H7 (cell line): ENCODE measurements at places on chromosomes 3 and 15.

DNA sequence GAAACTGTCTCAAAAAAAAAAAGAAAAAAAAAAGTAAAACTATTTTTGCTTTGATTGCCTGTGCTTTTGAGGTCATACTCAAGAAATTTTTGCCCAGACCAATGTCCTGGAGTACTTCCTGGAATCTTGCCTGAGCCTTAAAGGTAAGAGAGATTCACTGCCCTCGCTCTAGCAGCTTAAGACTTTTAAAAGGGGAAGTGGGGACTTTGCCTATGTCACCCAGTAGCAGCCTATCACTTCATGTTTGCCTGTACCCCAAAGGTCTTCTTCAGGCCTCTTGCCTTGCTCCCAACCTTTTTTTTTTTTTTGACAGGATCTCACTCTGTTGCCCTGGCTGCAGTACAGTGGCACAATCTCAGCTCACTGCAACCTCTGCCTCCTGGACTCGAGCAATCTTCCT is 18.9 kb upstream of the GOLGB1 start:
- no peak for DNase-seq

DNA sequence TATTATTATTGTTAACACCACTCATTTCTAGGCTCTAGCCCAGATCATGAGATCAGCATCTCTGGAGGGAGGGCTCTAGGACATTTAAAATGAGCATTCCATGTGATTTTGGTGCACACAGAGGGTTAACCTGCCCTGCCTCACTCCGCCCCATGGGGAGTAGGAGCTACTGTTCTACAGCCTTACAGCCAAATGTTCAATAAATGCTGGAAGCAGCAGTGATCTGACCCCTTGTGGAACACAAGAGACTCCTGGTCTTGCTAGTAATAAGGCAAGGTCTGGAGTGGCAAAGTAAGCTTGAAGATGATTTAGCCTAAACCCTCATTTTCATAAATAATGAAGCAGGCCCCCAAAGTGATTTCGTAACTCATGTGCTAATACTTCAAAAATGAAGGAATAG is 166.4 kb upstream of the EOMES start:
- DNase-seq: no peak

GRCh38 chr15:85950101-85950500 is 129.6 kb upstream of the AGBL1 start:
- DNase-seq: no peak

DNA sequence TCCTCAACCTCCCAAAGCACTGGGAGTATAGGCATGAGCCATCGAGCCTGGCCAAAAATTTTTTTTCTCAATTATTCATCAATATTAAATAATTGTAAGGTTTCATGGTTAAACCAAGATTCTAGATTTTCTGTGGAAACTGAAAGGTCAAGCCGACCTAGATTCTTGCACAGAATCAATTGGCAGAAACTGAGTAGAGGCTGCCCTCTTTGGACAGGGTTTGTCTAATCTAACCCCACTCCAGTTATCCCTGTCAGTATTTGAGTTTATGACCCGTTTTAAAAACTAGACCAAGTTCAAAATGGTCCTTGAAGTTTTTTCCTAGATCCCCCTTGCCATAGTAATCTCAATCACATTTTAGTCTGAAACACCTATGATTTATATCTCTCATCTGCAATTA is 8.6 kb upstream of the ADAM10 start:
- DNase-seq: no peak

DNA sequence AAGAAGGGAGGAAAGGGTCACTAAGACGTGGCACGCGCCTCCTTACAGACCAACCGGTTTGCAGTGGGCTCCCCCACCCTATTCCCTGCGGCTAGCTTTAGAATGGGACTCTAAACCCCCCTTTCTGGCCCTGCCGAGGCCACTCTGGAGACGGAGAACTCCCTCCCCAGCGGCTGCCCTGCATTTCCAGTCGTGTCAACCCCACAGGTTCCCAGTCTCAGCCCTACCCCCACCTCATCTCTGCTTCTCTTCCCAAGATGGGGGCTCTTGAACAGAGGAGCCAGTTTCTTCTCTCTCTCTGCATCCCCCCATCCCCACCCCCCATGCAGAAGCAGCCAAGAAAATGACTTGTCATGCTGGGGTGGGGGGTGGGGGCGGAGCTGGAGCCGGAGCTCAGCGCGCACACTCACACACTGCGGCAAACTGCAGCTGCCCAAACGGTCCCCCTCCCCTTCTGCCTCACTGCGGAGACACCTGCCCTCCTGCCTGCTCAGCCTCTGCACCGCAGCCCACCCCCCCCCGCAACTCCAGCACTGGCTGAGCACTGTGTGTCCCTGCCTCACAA is 871 bp downstream of the MAP1A start:
- DNase-seq: peak; percentile 90

GRCh38 chr15:67495585-67495984 is 25.3 kb upstream of the C15orf61 start:
- no peak for DNase-seq

GRCh38 chr3:126816298-126816697 is 112.3 kb downstream of the CHCHD6 start:
- DNase-seq: no peak

GRCh38 chr3:183283886-183284285 is 30.8 kb downstream of the B3GNT5 start:
- no peak for DNase-seq

DNA sequence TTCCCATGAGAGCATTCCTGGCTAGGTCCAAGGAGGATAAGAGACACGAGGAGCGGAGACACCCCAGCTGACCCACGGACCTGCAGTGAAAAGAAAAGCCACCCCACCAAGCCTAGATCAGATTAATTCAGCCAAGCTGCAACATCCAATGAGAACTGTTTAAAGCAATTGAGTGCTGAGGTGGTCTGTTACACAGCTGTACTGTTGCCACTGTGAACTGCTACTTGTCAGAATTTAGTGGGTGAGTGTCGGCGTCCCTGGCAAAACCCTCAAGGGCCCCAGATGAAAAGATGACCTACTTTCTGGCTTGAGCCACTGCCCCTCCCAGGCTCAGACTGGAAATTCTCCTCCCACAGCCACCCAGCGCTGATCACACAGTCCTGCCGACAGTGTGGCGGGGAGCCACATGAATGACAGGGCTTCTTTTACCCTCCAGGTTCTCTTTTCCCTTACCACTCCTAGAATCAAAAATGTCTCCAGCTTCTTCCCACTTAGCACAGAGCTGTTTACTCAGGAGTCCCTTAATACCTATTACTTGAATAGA is 26.4 kb upstream of the KBTBD12 start:
- DNase-seq: no peak

DNA sequence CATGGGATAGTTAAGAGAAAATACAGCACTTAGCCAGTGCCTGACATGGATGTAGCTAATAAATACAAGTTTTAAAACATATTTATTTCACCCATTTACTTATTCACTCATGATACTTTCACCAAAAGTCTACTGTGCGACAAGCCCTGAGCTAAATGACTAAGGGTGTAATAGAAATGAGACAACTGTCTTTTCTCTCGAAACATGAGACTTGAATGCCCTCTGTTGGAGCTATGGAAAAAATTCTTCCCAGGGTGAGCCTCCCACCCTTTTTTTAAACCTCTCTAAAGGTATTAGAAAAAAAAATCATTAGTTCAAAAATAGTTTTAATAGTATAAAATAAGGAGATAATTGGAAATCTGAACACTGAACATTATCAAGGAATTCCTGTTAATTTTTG is 24.3 kb upstream of the RPL14 start:
- DNase-seq: no peak

DNA sequence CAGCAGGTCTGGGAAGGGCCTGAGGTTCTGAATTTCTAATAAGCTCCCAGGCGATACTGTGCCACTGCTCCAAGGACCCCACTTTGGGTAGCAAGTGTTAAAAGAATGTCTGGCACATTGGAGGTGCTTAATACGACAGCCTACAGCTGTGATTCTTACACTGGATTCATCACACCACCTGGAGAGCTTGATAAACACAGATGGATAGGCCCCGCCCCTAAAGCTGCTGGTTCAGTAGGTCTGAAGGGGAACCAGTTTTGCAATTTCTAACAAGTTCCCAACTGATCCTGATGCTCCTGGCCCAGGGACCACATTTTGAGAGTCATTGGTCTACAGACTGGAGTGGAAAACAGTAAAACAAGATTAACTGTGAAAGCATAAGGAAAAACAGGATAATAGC is 124.8 kb upstream of the ST8SIA2 start:
- DNase-seq: peak; percentile 15

GRCh38 chr15:50232791-50233190 is 32.7 kb downstream of the HDC start:
- no peak for DNase-seq

- DNase-seq: peak; percentile 2
These were observed 154.4 kb downstream of the TUSC7 start for GRCh38 chr3:116863822-116864589.

- DNase-seq: no peak
These were observed 42.9 kb downstream of the PXYLP1 start for GRCh38 chr3:141274411-141275031.

GRCh38 chr3:67981077-67981476 is 326.7 kb upstream of the SUCLG2 start:
- DNase-seq: no peak

- no peak for DNase-seq
These were observed 935.2 kb downstream of the TBL1XR1 start for GRCh38 chr3:176262071-176262470.

GRCh38 chr3:52149021-52149420 is 5.2 kb downstream of the POC1A start:
- DNase-seq: no peak

- DNase-seq: no peak
These were observed 124.3 kb upstream of the EIF1B start for GRCh38 chr3:40185029-40185695.

GRCh38 chr3:31244929-31245817 is 287.6 kb upstream of the STT3B start:
- DNase-seq: no peak

- DNase-seq: peak; percentile 87
These were observed 928 bp downstream of the ANKRD34C start for GRCh38 chr15:79283252-79284048.

DNA sequence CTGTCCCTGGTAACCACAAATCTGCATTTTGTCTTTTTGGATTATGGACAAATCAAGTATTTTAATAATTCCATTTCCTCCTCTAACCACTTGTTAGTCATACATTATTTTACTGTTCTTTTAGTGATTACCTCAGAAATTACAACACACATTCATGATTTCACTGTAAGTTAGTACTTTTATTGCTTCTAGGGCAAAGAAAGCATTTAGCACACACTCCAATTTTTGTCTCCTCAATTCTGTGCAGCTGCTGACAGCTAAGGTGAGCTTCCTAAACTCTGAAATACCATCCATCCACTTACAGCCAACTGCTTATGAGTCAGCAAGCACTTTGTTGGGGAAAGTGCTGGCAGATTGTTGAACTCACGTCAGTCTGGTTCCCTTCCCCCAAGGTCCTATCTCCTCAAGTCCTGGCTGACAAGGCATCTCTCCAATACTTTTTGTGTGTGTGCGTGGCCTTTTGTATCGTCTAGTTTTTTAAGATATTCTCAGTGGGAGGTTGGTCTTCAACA is 49.4 kb upstream of the TNFAIP8L3 start:
- no peak for DNase-seq

DNA sequence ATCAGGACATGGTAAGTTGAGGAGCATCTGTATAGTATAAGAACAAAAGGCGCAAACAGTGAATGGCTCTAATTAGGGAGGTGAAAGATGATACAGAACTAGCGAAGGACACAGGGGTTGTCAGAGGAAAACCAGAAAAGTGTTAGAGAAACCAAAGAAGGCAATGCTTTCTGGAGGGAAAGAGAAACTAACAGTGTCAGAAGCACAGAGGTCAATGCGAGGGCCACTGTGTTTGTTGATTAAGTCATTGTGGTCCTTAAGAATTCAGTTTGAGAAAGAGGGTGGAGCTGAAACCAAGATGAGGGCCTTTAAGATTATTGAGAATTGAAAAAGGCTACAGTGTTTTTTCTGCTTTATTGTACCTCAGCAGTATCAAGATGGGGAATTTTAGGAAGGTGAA is 28.8 kb downstream of the ATG7 start:
- DNase-seq: no peak

DNA sequence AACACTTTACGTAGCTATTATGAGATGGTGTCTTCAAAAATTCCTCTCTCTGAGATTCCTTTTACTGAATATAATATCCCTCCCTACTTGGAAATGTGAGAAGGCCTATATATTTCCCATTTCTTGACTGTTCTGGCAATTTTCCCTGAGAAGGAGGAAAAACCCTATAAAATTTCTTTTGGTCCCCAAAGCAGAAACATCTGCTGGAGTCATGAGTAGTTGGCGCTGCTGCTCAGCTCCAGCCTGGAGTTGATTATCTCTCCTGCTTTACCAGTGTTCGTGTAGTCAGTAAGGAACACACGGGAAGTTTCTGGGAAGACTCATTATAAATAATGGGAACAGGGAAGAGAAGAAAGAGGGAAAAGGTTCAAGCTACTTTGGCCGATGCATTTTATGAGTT is 680.1 kb downstream of the EPHA3 start:
- DNase-seq: no peak

- DNase-seq: no peak
These were observed 70.4 kb downstream of the FLNB start for GRCh38 chr3:58078610-58079009.

DNA sequence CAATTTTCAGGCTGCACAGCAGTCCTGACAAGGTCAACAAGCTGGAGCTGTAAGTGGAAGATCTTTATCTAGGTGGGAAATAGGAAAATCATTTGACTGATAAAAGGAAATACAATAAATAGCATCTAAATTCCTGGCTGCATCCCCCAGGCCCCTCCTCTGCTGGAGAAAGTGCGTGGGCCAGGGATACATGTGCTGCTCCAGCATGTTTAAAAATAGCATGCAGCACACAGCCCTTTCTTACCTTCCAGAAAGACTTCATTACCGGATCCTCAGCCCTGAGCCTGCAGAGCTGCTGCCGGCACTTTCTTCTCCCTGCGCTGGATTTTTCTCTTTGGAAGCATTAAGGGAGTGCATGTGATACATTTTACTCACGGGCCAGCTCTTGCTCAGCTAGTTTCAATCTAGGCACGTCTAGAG is 77.3 kb downstream of the HMG20A start:
- DNase-seq: peak; percentile 19

GRCh38 chr3:156677536-156677935 is 3.1 kb downstream of the TIPARP start:
- DNase-seq: no peak

GRCh38 chr3:159693226-159693625 is 295.4 kb upstream of the IL12A start:
- DNase-seq: no peak

GRCh38 chr15:57609805-57610529 is 18.3 kb downstream of the MYZAP start:
- no peak for DNase-seq

DNA sequence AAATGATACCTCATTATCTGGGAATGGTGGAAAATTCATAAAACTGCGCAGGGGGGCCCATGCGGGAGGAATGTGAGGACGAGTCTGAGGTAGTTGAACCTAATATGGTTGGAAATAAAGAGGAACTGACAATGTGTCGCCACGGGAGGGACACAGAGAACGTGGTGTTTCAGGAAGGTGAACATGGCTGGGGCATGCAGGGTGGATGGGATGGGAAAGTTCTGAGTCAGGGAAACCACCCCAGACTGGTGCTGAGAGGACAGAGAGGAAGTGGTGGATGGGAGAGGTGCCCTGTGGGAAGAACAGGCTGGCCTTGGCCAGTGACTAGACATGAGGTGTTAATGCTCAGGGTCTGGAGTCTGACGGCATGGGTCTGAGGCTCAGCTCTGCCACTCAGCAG is 137.1 kb upstream of the WNT5A start:
- no peak for DNase-seq

- peak; percentile 97 for DNase-seq
These were observed at the start of gene ISL2 for GRCh38 chr15:76336254-76337058. TSS of gene ISL2 (plus strand) at chr15:76336773. CDS start at chr15:76336884, 111 bp downstream.

GRCh38 chr3:168888781-168889180 is 774.7 kb downstream of the MECOM start:
- no peak for DNase-seq

- no peak for DNase-seq
These were observed 35.2 kb downstream of the PARP15 start for GRCh38 chr3:122612696-122613095.
